ENCODE measurements at places on chromosomes 16 and 17.

GRCh38 chr16:86664522-86665318 is 86.4 kb downstream of the FOXL1 start:
- DNase-seq, result no peak

DNA sequence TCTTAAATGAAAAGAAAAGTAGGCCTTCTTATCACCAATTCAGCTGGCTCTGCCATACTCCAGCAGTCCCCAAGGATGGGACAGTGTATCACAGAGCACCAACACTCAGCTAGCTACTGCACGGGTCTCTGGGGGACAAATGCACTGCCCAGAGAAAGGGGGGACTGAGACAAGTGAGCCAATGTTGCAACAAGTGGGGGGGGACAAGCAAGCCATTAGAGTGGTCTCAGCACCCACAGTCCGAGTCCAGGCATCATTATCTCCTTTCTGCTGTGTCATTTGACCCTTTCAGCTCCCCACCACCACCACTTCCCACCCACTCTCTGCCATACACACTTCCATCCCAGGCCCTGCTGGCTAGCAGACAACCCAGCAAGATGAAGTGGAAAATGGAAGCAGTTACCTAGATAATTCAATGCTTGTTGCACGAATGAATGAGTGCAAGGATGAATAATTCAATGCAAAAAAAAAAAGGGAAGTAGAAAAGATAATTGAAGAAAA is 7.0 kb downstream of the TMEM132E start:
- no peak for DNase-seq

GRCh38 chr16:70725912-70726828 is 40.3 kb upstream of the MTSS2 start:
- DNase-seq, result no peak

- no peak for DNase-seq
Measured at GRCh38 chr17:13961265-13961664, 108.0 kb upstream of the COX10 start.

- no peak for DNase-seq
Measured at GRCh38 chr16:88956546-88957432, 20.2 kb downstream of the CBFA2T3 start.

DNA sequence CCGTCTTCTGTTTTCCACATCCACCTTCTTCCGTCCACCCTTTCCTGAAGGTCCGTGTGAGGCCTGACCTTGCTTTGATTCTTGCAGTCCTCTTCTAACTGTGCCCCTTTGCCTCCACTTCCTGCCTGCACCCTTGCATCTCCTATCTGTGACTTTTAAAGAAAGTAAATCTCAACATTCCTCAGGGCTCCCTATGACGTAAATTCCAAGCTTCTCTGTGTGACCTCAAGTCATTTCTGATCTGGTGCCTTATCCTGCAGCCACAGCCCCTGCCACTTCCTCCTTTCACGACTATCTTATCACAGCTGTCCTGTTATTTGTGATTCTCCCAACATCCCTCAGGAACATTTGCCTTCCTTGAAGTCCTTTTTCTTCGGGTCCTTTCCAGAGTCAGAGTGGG is 520.5 kb downstream of the CDH13 start:
- DNase-seq, result no peak

GRCh38 chr17:57391076-57391825 is 134.9 kb downstream of the MSI2 start:
- DNase-seq, result no peak

GRCh38 chr17:67285360-67285759 is 40.4 kb upstream of the HELZ start:
- DNase-seq, result no peak

GRCh38 chr16:77539421-77540034 is 104.7 kb upstream of the ADAMTS18 start:
- DNase-seq, result no peak

GRCh38 chr16:63945806-63946205 is 1176.1 kb downstream of the CDH11 start:
- no peak for DNase-seq

DNA sequence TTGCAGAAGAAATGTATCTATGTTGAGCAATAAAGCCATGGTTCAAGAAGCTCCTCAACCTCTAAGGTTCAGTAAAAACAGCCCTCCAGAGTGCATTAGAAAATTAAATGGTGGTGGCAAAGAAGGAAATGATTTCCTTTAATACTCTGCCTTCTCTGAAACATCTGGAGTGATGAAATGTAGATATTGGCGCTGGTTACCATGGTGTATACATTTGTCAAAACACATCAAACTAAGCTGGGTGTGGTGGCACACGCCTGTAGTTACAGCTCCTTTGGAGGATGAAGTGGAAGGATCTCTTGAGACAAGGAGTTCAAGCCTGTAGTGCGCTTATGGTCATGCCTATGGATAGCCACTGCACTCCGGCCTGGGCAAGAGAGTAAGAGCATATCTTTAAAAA is 6.0 kb downstream of the CAPNS2 start:
- no peak for DNase-seq

DNA sequence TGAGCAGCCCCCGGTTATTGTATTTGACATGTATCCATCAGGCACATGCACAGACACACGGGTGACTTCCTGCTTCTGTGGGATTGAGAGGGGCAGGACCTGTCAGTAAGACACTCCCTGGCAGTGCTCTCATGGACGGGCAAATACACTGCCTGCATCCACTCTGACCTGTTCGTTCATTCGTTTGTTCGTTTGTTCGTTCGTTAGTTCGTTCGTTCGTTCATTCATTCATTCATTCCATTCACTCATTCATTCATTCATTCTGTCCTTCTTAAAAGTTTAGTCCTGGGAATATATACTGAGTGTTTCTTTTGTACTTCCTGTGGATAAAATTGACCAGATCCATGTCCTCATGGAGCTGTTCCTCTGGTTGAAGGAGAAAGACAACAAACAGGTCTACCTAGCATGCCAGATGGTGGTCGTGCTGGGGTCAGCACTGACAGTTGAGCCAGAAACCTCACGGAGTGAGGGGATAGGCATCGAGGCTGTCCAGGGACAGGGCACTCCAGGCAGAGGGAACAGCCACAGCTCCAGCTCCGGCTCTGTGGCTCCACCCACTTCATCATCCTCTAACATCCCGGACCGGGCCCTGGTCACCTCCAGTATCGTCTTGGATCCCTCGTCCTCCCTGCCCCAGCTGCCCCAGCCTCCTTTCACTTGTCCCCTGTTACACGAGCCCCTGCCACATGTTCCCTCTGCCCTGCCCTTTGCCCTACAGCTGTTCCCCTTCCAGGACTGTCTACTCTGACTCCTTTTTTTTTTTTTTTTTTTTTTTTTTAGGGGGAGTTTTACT is 336.1 kb downstream of the CPPED1 start:
- DNase-seq, result no peak

- no peak for DNase-seq
Measured at GRCh38 chr16:9072806-9073341, 18.6 kb upstream of the HAPSTR1 start.

GRCh38 chr17:58513267-58513964 is 1.0 kb downstream of the MTMR4 start:
- DNase-seq, result no peak

GRCh38 chr17:67138392-67138791 is 94.0 kb downstream of the CACNG1 start:
- DNase-seq, result no peak

DNA sequence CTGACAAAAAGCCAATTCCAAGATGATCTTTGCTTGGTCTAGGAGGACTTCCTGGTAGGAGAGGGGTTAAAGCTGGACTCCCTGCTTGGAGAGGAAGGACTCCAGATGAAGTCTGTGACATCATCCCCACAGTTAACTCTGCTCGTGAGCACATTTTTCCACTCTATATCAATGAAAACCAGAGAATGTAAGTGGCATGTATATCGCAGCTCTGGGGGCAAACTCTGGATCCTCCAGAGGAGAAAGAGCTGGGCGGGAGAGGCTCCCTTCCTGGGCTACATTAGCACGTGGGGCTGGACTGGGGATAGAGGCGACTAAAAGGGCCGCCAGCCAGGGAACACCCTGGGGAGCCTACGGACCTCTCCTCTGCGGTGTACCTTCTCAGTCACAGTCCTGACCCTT is 34.1 kb downstream of the HIC1 start:
- DNase-seq, result no peak

- no peak for DNase-seq
Measured at GRCh38 chr17:40331743-40332641, 23.0 kb downstream of the RARA start.

- no peak for DNase-seq
Measured at GRCh38 chr17:64387145-64387473, 3.6 kb downstream of the PECAM1 start.

DNA sequence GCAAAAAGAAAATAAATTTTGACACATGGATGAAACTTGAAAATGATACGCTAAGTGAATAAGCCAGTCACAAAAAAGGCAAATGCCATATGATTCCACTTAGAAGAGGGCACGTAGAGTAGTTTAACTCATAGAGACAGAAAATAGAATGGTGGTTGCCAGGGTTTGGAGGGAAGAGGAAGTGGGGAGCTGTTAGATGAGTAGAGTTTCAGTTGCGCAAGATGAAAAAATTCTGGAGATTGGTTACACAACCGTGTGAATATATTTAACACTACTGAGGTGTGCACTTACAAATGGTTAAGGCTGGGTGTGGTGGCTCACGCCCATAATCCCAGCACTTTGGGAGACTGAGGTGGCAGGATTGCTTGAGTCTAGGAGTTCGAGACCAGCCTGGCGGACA is 93.4 kb upstream of the TMEM132E start:
- no peak for DNase-seq

Measured in NCI-H345 (cell line).